ENCODE measurements at places on chromosomes 5 and 9.
A peak's percentile ranks its signal among the peaks of the same experiment; 100 is the strongest.

GRCh38 chr5:140125637-140126036 lies at the start of gene IGIP:
TSS of gene IGIP (plus strand) at chr5:140125937. CDS start at chr5:140128477, 2,540 bp downstream.
- DNase-seq: no peak

GRCh38 chr5:7468742-7469141 lies 72.8 kb downstream of the ADCY2 start:
- DNase-seq: no peak

- no peak for DNase-seq
These were observed 93.2 kb downstream of the PCSK1 start for GRCh38 chr5:96339862-96340261.

DNA sequence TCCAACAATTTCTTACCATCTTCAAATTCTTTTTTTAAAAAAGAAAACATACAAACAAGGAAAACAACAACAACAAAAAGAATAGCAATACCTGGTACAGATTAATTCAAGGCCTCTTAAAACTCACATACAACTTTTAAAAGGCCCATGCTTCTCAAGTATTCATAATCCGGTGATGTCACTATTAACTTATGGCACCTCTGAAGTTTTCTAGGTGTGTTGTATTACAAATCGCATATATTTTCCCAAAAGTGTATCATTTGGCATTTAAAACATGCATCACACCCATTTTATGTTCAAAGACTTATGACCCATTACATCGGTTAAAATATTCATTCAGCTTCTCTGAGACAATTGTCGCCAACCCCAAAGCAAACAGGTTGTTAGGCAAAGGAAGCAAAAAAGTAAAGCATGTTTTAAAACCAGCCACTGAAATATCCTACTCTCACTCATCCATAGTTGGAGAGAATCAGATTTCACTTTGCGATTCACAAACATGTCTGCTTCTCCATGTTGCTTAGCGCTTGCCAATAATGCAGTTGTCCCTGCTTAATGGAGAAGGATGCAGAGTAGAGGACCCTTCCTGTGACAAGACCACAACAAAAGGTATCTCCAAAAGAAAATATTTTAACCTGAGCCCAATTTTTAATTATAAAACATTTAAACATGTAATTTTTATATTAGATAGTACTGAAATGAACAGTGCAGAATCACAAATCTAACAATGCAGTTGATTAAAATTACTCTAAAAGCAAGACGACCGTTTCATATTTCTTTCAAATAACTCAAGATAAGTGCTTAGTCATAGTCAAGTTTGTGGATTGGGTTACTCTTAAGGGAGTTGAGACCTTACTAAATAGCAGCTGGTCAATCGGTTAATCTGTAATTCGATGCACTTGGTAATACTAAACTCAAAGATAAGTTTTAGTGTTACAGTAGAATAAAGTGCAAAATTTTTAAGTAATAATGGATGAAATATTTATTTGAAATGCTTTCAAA lies 1.6 kb downstream of the SKP1 start:
- DNase-seq: no peak

GRCh38 chr5:158174918-158175851 lies 316.2 kb upstream of the CLINT1 start:
- DNase-seq: peak; percentile 3

GRCh38 chr9:16824545-16825330 lies 45.7 kb downstream of the BNC2 start:
- no peak for DNase-seq

DNA sequence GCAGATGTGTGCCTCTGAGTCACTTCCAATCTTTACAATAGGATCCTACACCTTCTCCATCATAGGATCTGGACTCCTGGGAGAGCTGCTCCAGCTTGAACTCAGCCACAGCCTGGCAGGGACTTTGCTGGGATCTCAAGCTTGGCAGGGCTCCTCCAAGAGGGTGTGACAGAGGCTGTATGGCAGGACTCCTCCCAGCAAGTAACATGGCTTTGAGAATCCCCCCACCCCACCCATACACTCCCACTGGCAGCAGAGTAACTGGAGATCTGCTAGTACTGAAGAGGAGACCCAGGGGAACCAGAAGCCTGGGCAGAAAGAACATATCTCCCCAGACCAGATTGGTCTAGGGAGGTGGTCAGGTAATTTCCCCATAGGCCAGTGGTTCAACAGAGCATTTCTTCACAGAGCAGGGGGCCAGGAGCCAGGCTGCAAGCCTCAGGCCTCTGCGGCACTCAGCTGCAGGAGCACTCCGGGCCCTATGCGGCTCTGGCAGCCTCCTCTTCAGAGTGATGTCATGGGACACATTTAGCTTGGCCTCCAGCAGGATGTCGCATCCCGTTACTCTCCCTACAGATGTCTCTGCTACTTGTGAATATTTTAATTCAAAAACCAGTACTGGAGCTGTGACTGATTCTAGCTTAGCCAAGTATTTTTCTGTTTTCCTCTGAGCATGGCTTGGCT lies 1.7 kb upstream of the ACSL6 start:
- no peak for DNase-seq

DNA sequence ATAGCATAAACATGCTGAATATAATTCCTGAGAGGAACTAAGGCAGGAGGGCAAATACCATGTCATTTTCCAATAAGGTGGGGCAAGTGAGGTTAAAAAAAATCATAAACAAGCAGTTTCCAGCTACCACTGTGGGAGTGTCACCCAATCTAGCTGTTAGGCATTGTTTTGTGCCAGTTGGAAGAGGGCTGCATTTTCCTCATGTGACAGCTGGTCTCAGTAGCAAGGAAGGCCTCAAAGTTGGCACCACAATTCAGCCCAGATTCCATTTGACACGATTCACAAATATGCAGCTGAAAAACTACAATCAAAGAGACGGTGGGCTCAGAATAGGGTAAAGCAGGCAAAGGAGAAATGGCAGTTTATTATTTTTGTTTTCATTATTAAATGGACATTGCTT lies 636.1 kb downstream of the KIF4B start:
- DNase-seq: no peak

GRCh38 chr9:107554636-107555035 lies 65.1 kb upstream of the KLF4 start:
- DNase-seq: no peak

GRCh38 chr9:23309800-23310199 lies 516.2 kb downstream of the ELAVL2 start:
- no peak for DNase-seq

GRCh38 chr9:115891929-115892328 lies 261.7 kb upstream of the PAPPA start:
- no peak for DNase-seq

GRCh38 chr5:172428224-172429166 lies 25.8 kb downstream of the SH3PXD2B start:
- no peak for DNase-seq

DNA sequence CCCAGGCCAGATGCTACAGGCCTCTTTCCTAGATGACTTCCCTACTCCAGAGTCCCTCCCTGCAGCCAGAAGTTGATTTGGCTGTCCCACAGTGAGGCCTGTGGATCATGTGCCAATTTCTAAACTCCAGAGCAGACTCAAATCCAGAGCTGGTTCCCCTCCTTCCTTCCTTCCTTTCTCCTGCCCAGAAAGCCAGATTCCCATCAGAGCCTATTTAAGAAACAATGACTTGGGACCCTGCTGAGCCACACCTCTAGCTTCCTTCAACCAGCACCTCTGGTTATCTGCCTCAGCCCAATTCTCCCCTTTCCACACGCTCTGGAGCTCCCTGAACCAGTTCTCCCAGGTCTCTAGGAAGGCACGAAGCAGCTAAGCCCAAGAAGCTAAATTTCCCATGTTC lies 7.2 kb downstream of the FAM219A start:
- DNase-seq: no peak

DNA sequence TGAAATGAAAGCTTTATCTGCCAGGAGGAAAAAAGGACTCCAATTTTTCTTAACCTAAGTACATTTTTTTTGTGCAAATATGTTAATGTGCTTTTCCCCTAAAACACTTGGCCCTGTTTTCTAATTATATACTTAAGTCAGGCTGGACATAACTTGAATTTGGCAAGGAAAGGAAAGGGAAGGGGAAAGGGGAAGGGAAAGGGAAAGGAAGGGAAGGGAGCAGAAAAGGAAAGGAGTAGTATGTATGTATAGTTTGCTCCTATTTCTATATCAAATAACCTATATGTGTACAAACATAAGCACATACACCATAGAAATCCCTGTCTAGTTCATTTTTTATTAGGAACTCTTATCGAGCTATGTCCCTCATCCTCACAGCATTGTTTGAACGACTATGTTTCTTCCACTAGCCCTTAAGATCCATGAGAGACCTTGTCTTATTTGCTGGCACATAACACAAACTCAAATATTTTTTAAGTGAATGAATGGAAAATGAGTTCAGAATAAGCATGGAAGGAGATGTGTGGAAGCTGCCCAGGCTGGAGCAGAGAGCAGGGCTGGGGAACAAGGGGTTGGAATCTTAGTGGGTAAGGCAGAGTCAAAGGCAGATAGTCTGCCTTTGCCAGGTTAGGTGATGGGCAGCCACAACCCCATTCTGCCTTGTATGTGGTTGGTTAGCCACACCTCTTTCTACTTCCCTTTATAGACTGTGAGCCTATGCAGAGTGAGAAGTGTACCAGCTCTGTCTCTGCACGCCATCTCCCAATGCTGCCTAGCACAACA lies 70.0 kb downstream of the KLHL3 start:
- DNase-seq: no peak

DNA sequence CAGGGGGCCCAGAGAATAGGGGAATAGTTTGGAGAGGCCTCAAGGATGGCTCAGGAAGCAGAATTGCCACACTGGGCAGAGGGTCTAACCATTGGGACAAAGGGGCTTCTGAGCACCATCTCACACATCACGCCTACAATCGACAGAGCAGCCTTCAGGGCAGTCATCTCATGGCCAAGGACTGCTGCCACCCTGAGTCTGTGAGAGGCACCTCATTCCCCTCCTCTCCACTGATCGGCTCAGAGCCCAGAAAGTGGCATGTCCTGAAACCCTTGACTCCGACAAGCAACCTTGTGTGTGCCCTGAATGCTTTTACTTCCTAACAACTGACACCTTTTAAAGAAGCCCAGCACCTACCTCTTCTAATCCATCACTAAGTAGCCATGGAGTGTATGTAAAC lies 128.9 kb upstream of the PTPN3 start:
- no peak for DNase-seq

DNA sequence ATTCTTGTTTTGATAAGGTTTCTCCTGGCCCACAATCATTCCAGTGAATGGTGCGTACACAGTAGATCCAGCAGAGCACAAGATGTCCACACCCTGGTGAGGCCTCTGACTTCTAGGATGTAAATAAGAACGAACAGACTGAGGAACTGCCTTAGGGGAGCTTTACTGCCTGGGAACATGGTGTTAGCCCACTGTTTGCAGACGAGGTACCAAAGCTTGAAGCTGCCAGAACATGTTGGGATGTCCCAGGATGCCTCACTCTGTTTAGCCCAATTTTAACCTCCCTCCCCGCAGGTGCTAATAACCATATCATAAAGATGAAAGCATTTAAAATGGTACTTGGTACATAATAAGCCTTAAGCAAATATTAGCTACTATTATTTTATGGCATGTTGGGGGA lies 3.5 kb downstream of the LECT2 start:
- DNase-seq: no peak

DNA sequence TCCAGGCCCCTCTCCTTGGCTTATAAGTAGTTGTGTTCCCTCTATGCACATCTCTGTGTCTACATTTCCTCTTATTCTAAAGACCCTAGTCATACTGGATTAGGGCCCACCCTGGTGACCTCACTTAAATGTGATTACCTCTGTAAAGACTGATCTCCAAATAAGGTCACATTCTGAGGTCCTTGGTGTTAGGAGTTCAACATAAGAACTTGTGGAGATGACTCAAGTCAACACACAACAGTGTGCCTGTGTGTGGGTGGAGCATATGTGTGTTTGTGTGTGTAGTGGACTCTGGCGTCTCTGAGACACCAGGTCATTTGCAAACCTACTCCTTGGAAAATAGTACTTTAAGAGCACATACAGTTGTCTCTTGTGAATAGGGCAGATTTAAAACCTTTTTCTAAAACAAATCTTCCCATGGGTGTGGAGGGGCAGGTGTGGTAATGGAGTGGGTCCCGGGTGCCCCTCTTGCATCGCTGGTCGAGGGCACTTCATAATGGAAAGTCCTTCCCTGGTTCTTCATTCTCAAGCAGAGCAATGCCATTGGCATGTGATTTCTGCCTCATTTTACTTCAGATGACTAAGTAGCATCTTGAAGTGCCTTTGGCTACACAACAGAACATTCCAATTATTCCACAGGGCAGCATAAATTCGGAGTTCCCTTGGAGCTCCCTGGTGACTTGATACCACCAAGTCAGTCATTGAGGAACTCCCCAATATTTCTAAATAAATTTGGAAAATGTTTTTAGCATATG lies 84.4 kb downstream of the C9orf152 start:
- no peak for DNase-seq

DNA sequence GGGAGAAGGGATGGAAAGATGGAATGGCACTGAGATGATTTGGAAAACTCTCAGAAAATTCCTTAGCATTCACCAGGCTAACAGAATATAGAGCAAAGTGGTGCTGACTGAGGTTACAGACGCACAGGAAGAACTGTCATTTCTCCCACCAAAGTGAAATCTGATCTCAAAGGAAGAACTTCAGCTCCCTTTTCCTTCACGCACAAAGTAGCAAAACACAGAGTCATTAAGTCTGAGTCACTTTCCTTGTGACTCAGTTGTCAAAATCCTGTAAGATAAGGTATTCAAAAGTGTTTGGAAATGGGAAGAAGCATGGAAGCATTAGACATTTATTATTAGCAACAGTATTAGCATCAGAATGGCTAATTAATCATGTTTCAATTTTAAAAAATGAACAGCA lies 11.7 kb downstream of the MPDZ start:
- DNase-seq: no peak

DNA sequence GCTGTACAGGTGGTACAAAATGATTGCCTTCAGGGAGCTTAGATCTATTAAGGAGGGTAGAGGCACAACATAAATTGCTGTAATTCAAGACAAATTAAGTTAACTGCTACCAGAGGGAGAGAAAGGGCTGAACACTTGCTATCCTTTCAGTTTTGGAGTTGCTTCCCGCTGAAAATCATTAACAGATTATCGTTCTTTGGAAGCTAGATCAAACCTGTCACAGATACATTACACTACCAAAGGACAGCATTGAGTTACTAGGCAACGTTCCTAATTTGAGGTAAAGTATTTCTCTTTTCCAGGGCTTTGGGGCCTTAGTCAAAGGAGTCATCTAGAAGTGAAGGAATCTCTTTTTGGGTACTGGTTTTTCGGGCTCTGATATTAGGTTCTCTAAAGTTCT lies 84.7 kb upstream of the DHFR start:
- no peak for DNase-seq

- DNase-seq: no peak
These were observed 213.6 kb upstream of the S1PR3 start for GRCh38 chr9:88777498-88778312.

- no peak for DNase-seq
These were observed 39.2 kb upstream of the ACO1 start for GRCh38 chr9:32345243-32345642.

- no peak for DNase-seq
These were observed 75.3 kb downstream of the NMUR2 start for GRCh38 chr5:152329761-152330283.

GRCh38 chr9:3441197-3441816 lies 84.5 kb downstream of the RFX3 start:
- no peak for DNase-seq

Data from nucleus accumbens (tissue), 56 donors.